Activated T-cell treated with anti-CD3 and anti-CD28 coated beads for 24 hours (primary cell): ENCODE measurements at places on chromosomes 16 and 17.

- DNase-seq, result no peak
These were observed 57.9 kb downstream of the PHKB start for GRCh38 chr16:47519037-47519436.

GRCh38 chr16:9363520-9363919 is 272.1 kb downstream of the HAPSTR1 start:
- no peak for DNase-seq

GRCh38 chr17:28783161-28783560 is 39.4 kb downstream of the TRAF4 start:
- no peak for DNase-seq

DNA sequence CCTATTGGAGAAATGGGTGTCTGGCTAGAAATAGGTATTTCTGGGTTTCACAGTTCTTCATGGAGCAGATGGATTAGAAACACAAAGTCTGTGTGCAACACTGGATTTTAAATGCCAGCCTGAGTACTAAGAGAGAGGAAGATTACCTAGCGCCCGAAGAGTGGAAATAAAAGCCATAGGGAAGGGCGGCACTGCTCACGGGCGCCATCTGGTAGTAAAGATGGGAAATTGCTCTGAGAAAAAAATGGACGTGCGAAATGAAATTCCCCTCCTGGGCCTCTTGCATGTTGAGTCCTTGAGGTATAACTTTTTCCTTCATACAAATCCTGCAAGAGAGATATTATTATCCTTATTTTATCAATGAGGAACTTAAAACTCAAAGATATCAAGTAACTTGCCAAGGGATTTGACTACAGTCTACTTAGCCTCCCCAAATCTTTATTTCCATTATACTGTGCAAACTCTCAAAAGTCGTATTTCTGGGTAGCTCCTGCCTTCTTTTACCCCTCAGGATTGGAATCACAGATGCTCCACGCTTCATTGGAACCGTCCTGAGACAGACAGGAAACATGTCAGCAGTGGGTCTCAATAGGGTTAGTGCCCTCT is 72.8 kb downstream of the MMD start:
- DNase-seq, result peak; percentile 27

GRCh38 chr17:73160980-73161630 is 3.7 kb upstream of the SSTR2 start:
- DNase-seq, result no peak

DNA sequence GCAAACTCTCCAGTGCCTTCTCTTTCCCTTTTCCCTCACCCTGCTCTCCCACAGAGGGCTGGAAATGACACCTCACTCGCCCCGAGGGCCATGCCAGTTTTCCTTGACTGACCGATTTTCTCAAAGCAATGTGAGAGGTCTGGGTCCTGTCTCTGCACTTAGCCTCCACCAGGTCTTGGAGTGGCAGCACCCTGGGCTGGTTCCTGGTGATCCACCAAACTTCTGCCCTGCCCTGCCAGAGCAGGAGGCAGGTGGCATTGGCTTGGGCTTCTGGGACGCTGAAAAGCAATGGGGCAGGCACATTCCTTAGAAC is 97.5 kb downstream of the RAB11FIP4 start:
- no peak for DNase-seq

DNA sequence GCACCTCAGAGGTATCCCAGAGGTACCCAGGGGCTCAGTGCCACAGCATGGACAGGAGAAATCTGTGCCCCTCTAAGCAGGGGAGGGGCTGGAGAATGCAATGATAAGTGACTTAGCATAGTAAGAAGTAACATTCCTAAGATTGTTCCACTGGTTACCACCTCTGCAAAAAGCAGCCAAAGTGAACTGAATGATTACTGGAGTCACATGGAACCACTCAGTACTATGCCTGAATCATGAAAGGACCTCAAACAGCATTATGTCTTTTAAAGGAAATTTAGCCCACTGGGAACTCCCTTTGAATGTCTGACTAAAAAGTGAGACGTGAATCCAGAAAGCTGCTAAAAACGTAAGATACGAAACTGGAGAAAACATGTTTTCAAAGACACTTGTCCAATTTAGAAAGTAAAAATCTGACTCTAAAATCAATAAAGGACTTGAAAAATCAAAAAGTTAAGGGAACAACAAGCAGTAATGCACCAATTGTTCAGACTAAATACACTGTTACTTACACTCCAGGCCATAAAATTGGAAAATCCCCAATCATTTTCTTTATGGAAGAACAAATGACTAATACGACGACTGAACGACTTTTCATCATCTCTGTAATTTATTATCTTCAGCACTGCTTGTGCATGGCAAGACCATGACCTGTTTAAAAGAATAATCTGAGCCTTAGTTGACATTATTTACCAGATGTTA is 38.6 kb downstream of the LITAFD start:
- no peak for DNase-seq

- peak; percentile 60 for DNase-seq
These were observed 27.1 kb upstream of the CRYBA1 start for GRCh38 chr17:29219378-29220047.

DNA sequence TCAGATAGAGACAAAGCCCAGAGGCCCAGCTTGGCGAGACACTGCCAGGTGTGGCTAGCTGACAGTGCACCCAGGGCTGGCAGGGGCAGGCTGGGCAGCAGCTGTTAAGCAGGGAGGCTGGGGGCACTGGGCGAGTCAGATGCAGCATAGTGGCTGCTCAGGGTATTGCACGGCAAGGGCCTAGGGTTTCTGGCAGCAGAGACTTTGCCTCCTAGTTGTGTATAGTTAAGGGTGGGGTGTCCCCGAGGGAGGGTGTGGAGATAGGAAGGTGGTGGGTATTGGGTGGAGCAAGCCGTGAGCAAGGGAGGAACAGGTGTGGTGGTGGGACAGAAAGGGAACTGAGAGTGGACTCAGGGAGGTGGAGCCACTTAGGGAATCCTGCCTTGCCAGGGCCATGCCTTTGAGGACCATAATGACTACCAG is 66.0 kb downstream of the SMPD3 start:
- DNase-seq, result no peak

GRCh38 chr16:63774302-63774701 is 1347.6 kb downstream of the CDH11 start:
- DNase-seq, result no peak

- no peak for DNase-seq
These were observed 26.9 kb upstream of the LGALS9 start for GRCh38 chr17:27603880-27604794.

GRCh38 chr17:42527932-42528331 is 8.1 kb upstream of the NAGLU start:
- no peak for DNase-seq
